Frontal cortex (tissue), 4 donors: ENCODE measurements at places on chromosomes 5 and 9.
A peak's percentile ranks its signal among the peaks of the same experiment; 100 is the strongest.

GRCh38 chr5:127229185-127229889 is 61.3 kb upstream of the MEGF10 start:
- DNase-seq, result peak; percentile 55

DNA sequence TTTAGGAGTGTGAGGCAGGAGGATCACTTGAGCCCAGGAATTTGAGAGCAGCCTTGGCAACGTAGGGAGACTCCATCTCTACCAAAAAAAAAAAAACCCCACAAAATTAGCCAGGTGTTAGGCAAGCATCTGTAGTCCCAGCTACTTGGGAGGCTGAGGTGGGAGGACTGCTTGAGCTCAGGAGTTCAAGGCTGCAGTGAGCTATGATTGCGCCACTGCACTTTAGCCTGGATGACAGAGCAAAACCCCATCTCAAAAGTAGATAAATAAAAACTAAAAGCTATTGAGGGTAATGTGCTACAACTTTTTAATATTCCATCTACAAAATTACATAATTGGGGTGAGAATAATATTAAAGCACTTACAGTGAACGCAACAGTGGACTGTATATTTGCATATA is 5.9 kb downstream of the BDP1 start:
- DNase-seq, result no peak

DNA sequence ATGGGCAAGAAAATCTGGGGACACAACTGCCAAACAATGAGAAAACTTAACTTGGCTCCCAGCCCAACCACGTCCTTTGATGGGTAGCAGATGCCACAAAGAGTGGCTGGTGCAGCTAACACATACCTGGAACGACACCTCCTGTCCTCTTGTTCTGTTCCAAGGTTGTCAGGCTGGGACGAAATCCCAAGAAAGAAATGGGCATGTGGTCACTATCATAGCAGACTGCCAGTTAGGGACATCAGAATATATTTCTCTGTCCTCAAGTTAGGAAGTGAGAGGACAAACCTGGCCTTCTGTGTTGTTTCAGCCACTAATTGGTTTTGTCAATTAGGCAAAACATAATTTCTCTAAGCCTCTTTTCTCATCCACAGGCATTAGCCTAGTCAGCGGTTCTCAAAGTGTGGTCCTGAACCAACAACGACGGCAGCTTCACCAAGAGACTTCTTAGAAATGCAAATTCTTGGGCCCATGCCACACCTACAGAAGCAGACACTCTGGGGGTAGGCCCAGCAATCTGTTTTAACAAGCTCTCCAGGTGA is 63.4 kb downstream of the RAPGEF1 start:
- no peak for DNase-seq

DNA sequence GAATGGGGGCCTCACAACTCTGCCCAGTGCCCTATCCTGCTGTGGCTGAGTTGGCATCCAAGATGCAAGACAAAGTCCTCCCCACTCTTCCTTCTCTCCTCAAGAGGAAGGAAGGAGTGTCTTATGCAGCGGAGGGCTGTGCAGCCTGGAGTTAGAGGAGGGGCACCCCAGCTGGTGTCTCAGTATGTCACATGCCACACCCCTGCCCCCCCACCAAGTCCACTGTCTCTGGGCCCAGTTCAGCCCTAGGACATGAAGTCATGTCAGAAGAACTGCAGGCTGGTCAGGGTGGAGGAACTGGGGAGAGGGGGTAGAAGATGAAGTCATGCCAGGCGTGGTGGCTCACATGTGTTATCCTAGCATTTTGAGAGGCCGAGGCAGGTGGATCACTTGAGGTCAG is 28.0 kb upstream of the SLC28A3 start:
- DNase-seq, result no peak

GRCh38 chr5:76337953-76338451 is 65.1 kb upstream of the IQGAP2 start:
- peak; percentile 20 for DNase-seq

GRCh38 chr9:128845186-128845931 is 15.8 kb upstream of the SPOUT1 start:
- no peak for DNase-seq

GRCh38 chr5:140108093-140109017 is 5.6 kb upstream of the PURA start:
- no peak for DNase-seq

DNA sequence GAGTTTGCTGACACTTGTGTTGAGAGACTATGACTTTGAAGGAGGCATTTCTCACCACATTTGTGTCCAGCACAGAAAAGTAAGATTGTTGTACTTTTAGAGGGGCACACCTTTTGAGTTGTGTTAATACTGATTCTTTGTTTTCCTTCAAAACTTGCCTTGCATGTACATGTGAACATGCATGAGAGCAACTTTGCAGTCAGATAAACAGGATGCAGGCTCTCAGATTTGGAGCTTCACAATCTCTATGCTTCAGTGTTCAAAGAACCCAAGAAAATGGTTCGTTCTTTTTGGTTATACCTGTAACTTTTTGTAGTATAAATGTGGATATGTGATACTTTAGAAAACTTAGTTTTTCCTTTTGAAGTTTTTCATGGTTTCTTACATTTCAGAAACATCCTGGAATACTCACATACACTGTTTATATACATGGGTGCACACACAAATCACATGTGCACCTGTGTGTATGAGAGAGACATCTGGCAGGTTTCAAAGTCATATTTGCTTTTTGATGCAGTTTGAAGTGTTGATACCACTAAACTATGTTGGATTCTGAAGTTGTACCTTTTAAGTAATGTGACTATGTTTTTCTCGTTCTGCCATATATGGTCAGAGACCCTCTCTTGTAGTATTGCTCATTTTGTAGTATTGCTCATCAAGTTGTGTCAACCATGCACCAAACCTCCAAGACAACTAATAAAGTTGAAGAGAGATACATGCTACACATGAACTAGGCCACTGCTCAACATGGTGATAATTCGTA is 190.7 kb downstream of the CD180 start:
- no peak for DNase-seq

GRCh38 chr5:151340004-151340403 is 7.4 kb downstream of the SLC36A2 start:
- no peak for DNase-seq

DNA sequence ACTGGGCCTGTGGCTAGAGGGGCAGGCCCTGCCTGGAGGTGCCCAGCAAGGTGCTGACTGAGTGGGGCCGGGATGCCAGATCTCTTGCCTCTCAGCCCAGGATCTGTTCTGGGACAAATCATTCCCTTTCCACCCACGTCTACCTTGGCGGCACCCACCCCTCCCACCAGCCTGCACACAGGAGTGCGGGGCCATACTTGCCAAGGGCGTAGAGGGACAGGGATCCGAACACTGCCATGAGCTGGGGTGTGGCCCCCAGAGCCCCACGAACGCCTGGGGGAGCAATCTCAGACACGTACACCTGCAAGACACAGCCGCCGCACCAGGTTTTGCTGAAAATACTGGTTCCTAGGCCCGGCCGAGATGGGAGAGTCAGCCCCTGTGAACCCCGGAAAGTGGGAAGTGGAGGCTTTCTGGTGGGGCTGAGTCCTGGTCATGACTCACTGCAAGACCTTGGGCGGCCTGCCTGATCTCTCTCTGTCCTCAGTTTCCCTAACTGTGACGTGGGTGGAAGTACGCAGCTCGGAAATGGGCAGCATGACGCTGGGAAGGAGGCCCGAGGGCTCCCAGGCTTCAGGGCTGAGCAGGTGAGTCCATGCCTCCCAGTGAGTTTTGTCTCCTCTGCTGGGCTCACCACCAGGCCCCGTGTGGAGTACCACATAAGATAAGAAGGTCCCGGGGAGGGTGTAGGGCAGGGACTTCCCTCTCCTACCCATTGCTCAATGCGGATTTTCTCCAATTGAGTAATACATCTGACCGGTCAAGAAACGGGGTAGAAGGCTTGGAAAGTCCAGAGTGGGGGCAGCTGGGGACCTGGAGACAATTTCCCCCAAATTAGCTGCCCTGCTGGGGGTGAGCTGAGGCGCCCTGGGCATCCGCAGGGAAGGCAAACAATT is 2.6 kb downstream of the SLC2A6 start:
- no peak for DNase-seq

- no peak for DNase-seq
Observed at GRCh38 chr5:170880084-170880483, 18.3 kb downstream of the RANBP17 start.

DNA sequence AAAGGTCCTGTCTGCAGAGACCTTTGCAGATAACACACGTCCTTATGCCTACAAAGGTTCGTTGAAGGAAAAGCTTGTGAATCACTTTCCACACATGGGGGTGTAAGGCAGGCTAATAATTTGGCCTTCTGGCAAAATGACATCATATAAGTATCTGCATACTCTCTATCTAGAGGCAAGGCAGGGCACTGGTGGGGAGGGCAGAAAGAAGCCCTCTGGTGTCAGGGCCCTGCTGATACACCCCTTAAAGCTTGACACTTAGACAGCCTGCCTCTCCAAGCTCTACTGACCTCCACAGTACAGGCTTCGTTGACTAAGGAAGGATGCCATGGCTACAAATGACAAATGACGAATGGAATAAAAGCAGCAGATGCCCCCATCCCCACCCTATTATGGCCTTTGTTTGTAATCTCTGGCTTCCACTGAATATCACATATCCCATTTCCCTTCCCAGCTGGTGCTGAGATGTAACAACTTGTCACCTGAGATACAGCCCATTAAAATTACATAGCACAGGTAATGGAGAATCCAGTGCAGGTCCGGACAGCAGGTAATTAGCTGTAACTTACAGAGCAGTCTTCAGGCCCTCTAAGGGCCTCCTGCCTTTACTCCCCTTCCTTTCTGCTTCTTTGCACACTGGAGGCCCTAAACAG is 76.9 kb upstream of the IFNK start:
- no peak for DNase-seq

GRCh38 chr9:136975644-136976043 is 1.7 kb upstream of the PTGDS start:
- DNase-seq, result peak; percentile 74

DNA sequence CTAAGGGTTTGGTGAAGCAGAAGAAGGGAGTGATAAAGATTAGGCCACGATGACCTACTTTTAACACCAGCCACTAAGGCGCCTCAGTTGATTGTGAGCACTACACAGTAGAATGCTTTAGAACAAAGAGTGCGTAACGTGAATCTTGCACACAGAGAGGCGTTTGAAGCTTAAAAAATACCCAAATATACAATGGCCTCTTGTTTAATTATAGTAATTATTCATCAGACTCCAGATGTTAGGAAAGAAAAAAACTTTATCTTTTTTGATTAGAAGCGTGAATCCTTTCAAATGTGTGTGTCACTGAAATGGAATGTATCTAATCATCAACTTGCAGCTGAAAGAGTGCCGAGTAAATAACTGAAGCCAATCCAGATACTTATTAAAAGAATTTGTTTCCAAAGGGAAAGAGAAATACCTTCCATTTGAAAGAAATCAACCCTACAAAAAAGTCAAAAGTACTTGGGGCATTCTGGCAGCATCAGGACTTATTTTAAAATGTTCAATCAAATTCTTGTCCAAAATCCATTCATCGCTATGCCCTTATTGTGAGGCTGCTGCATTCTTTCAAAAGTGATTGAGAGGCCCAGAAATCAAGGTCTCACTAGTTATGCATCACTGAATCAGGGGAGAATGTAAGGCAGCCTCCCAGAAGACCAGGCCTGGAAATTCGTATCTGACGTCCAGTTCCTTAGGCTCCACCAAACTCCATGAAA is 337.5 kb downstream of the ZNF608 start:
- no peak for DNase-seq

DNA sequence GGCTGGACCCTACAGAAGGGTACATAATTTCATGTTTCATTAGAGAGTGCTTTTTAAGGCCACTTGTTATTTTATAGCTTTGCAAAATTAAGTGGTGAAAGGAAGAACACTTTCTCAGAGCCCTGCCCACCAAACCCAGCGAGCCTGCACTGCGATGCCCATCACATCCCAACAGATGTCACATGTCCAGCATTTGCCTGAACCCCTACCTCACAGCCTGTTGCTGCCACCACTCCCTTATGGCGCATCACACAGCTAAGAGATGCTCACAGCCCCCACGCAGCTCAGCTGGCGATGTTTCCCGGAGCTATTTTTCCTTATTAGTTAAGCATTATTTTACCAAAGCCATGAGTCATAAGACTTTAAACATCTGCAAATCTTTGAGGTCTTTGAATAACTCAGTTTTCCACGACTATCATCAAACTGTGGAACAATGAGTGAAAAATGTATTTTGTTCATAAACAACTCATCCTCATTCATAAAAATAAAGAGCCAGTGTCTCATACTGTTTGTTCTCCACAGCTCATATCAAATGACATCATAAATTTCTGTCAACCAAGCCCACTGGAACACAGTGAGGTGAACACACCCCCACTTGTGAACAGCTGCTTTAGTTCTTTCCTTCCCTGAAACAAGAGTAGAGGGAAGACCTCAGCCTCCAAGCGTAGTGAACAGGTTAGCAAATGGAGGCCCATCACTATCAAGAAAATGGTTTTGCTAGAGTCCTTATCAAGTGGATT is 104.9 kb downstream of the SYK start:
- DNase-seq, result no peak

GRCh38 chr9:16787724-16788123 is 82.7 kb downstream of the BNC2 start:
- no peak for DNase-seq

DNA sequence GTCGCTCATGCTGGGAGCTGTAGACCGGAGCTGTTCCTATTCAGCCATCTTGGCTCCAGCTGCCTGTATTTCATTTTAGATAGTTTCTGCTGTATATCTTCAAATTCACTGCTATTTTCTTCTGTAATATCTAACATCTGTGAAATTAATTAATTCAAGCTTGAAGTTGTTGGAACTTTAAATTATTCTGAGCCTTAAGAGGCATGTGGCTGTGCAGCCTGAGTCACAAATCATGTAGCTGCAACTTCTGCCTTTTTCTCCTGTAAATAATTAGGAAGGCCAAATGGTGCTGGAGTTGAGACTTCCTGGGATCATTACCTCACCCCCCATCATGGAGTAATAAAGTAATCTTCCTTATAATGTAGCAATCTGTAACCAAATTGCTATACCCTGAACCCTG is 183.3 kb upstream of the PCSK5 start:
- DNase-seq, result no peak

GRCh38 chr5:61730866-61731265 is 398.8 kb downstream of the ZSWIM6 start:
- no peak for DNase-seq

GRCh38 chr9:38107405-38107804 is 38.4 kb upstream of the SHB start:
- no peak for DNase-seq

DNA sequence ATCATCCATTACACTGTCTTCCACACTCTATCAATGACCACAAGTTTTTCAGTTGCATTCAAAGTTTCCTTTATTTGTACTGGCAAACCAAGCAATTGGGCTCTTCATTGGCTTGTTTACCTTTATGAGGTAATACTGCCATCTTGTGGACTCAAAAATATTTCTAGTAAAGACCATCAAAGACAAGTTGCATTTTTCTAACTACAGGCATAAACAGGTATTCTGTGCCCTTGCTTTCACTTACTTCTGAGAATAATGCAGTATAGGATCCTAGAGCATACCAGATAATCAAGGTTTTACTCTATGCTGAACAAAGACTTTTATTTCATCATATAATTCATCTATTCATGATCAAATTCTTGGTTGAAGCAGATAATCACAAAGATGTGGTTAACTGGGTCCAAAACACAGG is 173.7 kb upstream of the POU5F2 start:
- no peak for DNase-seq

GRCh38 chr9:107638521-107639310 is 149.1 kb upstream of the KLF4 start:
- no peak for DNase-seq

GRCh38 chr5:83026930-83027687 is 50.1 kb downstream of the TMEM167A start:
- DNase-seq, result no peak

- no peak for DNase-seq
Observed at GRCh38 chr9:89339807-89340206, 21.5 kb downstream of the SECISBP2 start.
